ENCODE measurements at places on chromosomes 7 and 10.

DNA sequence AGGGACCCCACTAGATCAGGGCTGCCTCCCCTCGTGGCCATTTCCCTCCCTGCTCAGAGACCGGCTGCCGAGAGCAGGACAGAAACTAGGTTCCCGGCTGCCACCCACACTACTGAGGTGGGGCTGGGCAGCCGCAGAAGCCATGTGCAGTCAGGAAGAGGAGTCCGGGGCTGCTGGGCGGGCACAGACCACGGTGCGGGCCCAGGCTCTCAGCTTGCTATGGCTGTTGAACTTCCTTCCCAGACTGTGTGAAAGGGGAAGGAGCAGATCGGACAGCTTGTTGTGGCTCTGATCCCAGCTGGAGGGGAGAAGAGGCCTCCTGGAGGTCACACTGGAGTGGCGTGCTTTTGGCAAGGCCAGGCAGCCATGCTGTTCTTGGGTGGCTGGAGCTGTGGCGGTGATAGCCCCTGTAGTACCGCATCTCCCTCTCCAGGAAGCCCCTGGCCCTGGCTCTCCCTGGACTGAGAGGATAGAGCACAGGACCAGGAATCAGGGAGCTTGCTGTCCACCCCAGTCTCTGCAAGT lies 56.8 kb downstream of the HK1 start:
- no peak for DNase-seq

DNA sequence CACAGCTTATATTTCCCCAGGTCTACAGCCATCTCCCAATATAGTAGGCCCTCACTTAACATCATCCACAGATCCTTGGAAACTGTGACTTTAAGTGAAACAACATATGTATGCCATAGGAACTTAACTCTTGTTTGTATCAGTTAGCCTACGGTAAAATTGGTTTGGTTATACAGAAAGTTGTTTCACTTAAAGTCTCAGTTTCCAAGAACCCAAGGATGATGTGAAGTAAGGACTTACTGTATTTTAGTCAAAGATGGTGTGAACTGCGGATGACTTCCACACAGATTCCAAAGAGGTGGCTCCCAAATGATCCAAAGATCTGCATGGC lies 56.4 kb upstream of the MRLN start:
- DNase-seq: no peak

DNA sequence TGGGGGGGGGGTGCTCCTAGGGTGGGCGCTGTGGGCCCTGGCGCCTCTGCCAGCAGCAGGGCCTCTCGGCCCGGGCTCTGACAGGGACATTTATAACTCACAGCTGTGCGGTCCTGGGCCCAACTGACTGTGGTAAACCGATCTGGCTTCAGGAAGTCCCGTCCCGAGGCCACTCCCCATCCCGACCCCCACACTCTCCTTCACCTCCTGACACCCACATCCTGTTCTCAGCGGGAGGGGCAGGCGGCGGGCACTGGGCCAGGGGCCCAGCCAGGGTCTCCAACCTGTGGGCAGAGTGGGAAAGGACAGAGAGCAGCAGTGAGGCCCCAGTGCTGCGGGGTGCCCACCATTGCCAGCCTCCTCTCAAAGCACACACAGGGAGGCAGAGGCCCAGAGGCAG lies 69.1 kb downstream of the ZMIZ1 start:
- DNase-seq: no peak

DNA sequence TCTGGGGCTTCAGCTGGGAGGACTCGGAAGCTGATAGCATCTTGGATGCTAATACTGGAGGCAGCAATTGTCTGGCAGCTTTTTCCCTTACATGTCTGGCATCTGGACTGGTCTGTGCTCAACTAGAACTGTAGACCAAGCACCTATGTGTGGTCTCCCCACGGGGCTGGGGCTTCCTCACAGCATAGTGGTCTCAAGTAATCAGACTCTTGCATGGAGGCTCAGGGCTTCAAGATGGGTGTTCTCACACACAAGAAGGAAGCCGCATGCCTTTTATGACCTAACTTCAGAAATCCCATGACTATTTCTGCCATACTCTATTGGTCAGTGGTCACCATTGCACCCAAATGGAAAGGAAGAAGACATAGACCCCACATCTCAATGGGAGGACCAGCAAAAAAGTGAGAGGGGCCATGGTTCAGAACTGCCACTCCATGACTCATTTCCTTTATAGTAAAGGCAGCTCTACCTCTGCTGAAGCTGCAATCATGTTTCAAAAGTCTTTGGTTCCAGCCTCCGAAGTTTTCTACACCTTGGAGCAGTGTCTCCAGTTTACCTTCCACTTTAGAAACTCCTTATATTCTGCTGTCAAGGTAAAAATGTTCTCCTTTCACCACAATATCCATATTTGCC lies 14.7 kb downstream of the AOC1 start:
- DNase-seq: no peak

GRCh38 chr7:117808341-117808757 lies 64.9 kb downstream of the CTTNBP2 start:
- no peak for DNase-seq

DNA sequence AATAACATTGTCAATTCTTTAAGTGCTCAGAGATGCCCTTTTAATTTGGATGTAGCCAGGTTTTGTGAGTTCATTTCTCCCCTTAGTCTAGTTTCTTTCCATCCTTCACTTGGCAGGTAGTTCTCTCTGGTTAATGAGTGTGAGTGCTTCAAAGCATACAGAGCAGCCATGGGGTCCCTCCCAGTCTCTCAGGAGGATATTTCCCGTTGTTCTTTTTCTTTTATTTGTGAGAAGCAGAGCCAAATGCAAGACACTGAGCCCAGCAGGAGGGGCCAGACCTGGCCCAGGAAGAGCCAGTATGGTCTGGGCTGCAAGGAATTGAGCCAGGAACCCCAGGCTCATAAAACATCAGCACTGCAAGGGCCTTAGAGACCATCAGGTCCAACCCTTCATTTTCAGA lies 52.4 kb downstream of the PLCE1 start:
- DNase-seq: no peak

DNA sequence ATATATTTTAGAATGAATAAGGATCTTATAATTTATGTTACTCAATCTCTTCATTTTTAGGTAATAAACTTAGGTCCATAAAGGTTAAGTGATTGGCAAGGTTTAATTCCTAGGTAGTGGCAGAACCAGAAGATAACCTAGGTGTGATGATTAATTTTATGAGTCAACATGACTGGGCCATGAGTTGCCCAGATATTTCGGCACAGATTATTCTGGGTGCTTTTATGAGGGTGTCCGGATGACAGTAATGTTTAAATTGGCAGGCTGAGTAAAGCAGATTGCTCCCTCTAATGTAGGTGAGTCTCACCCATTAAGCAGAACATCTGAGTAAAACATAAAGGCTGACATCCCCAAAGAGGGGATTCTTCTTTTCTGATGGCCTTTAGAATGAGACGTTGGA lies 1349.3 kb upstream of the CELF2 start:
- DNase-seq: no peak

- DNase-seq: no peak
These were observed 136.9 kb downstream of the SLIT1 start for GRCh38 chr10:97048649-97049427.

GRCh38 chr7:142485617-142486226 lies 227.9 kb upstream of the PRSS58 start:
- peak; percentile 49 for DNase-seq

GRCh38 chr7:92652536-92652935 lies 62.3 kb upstream of the FAM133B start:
- DNase-seq: no peak

DNA sequence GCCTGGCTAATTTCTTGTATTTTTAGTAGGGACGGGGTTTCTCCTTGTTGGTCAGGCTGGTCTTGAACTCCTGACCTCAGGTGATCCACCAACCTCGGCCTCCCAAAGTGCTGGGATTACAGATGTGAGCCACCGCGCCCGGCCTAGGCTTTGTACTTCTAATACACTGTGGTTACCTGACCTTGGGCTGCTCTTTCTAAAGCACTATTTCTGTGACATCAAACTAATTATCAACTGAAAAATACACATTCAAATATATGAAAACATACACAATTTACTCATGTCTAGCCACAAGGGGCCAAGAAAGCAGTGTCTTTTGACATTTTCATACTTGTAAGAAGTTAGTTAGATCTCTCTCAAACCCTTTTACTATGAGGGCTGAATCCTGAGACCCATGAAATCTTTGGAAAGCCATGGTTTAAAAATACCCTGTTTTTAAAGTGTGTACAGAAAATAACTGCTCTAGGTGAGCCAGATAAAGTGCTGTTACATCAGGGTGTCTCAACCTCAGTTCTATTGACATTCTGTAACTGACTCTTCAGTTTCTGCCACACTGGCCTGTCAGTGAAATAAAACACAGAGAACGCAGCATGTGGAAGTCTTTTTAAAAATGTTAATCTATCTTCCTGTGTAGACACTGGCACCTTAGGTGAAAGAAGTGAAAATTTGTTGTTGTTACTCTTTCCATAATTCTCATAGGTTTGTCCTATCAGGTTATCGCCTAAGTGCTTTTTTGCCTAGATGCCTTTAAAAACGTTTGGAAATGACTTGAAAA lies 58.8 kb downstream of the CREM start:
- no peak for DNase-seq

GRCh38 chr10:79267499-79267898 lies 79.8 kb upstream of the PPIF start:
- no peak for DNase-seq

- peak; percentile 10 for DNase-seq
These were observed 23.6 kb upstream of the COBL start for GRCh38 chr7:51340029-51340838.

DNA sequence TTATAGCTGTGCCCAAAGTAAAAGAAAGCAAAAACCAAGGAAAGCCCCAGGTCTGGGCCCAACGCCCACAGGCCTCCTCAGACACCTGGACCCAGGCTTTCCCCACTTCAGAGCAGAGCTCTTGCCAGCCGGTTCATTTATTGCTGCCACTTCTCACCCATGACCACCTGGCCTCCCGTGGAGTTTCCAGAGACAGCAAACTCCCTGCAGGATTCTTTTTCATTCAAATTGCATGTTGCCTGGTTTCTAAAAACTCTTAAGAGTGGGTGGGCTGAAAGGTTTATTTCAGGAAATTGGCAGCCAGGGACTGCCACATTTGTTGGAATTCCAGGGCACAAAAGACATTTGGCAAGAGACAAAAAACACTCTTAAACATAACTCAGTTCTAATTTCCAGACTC lies 4.7 kb downstream of the VOPP1 start:
- DNase-seq: no peak

DNA sequence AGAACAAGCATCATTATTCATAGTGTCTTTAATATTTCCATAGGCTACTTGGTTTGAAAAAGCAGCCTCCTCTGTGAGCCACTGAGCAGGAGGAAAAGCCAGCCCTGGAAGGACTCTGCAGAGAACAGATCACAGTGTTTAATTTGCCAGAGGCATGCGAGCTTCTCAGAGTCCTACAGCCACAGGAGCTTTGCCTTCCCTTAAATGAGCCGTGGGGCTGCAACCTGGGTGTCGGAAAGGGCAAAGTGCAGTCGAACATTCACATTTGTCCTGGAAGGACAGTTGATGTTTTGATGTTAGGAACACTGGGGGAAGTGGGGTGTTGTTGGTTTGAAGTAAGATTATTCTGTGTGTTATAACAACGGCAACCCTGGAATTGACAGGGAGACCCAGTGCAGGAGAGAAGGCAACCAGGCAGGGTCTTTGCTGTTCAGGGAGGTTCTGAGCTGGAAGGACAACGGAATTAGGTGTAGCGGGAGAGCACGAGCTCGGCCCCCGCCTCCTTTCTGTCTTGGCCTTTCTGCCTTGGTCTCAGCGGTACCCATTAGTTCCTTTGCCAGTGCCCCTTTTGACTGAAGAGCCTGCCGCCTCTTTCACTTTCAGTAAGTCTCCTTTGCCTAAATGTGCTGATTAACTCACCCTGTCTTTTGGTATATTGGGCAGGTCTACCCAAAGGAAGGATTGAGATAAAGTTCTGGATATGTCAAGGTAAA lies 192.3 kb upstream of the PITRM1 start:
- no peak for DNase-seq

GRCh38 chr7:142385491-142386340 lies 127.9 kb upstream of the PRSS58 start:
- DNase-seq: peak; percentile 60

DNA sequence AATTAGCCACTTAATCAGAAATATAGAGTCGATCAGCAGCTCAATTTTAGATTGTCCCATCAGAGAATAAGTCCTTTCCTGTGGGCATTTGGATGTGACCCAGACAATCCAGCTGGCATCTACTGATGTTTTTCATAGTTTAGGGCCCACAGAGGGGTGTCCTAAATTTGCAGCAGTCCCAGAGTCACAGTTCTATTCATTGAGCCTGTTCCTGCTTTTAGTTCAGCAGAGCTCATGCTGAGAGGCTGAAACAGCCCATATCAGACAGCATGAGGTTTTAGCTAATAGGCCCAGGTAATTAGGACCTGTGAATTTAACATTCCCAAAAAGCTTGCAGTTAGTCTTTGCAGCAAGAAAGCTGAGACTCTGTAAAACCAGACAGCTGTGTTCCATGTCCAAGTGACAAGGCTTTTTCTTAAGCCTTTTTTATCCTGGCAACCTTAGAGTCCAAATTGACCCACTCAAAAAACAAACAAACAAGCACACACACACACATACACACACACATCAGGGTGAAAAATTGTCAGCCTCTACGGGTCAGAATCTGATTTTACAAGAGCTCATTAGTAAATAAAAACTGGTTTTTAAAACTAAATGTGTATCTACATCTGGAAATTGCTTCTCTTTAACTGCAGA lies 33.7 kb downstream of the ANKIB1 start:
- no peak for DNase-seq

DNA sequence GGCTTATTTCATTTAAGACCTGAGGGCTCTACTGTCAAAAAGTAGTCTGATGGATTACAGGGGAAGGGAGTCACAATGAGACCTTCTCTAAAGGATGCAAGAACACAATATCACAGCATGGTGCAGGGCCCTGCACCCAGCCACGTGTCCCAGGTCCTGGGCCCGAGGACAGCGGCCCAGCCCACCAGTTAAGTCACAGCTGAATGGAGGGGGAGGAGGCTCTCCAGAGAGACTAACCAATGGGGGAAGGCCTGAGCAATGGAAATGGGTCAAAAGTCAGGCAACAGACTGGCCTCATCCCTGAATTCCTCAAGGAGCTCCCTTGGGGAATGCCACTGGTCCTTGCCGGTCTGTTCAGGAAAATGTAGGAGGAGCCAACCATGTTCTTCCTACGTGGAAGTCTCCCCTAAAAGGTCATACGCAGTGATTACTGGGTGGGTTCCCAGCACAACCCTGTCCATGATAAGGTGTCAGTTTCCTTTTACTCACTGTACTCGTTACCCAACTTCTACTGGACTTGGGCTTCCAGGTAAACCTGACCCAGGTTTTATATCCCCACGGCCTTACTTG lies 28.3 kb downstream of the CCDC3 start:
- no peak for DNase-seq

GRCh38 chr10:48937796-48938195 lies 1.8 kb downstream of the LRRC18 start:
- DNase-seq: no peak

DNA sequence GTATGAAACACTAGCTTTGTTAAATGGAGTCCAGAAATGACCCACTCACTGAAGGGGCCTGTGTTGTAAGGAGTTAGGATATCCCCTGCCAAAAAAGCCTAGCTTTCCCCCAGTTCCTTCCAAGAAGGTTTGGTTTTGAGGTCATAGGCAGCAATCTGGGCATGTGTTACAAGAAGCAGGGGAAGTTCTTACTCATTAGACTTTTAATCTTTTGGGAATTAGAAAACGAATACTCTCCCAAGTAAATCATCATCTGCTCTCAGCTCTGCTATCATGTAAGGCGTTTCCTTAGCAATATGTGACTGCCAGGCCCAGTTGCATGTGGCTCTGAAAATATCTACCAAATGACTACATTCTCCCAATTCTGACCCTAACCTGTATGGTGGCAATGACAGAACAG lies 3.7 kb downstream of the NOD1 start:
- no peak for DNase-seq

- no peak for DNase-seq
These were observed 646.3 kb upstream of the DPP6 start for GRCh38 chr7:153405704-153406485.

All from H9 (cell line).